ENCODE measurements at places on chromosomes 4 and X. TPM values are rescaled to one million over a fixed set of nuclear protein-coding genes. Genes with fewer than 3 reads are reported as not detected.

The VSIG4 gene
- total RNA-seq = 15.4 TPM

GRCh38 chrX:79161655-79162054 is 17.2 kb downstream of the GPR174 start:
- no peak for DNase-seq

- no peak for DNase-seq
These were observed 107.8 kb downstream of the PARM1 start for GRCh38 chr4:75040703-75041102.

DNA sequence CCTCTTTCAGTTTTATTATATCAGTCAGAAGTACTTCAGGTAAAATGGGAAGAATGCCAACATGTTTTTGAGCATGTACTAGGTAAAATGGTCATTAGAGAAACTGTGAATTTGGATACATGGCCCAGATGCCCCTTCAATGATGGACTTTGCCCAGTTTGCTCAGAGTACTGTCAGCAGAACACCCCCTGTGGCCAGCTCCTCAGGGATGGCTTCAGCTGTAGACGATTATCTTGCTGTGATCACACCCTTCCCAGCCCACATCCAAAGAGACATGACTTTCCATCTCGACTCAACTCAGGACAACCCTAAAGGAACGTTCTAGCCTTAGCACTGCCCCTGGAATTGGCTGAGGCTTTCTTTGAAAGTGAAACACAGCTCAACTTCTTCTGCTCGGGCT is 439.1 kb downstream of the PACRGL start:
- no peak for DNase-seq

DNA sequence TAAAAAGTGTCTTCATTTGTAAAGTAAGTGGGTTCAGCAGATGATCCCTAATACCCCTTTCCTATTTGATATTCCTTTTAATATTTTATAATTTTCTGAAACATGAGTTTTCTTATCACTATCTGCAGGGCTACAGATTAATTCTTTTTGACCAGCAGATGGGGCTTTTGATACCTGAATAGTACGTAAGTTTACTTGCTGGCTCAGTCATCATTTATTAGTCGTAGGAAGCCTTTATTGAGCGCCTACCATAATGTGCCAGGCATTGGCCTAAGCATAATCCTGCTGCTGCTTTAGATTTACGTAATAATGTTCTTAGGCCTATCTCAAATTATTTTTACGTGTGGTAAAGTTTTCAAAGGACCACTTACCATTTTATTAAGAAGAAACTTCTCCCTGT is 33.1 kb downstream of the OSTC start:
- no peak for DNase-seq

GRCh38 chr4:30256116-30256832 is 463.9 kb upstream of the PCDH7 start:
- no peak for DNase-seq

All from left colon (tissue), 2 donors.